Diencephalon (tissue), 1 donor: ENCODE measurements at places on chromosomes 13 and 19. TPM values are rescaled to one million over a fixed set of nuclear protein-coding genes. Genes with fewer than 3 reads are reported as not detected.

Gene KLC3
- 1.8 TPM for total RNA-seq

Gene PCDH20
- 24.0 TPM for total RNA-seq

Gene ZNF808
- 36.2 TPM for total RNA-seq

Gene ZNF844
- total RNA-seq, result 12.9 TPM

Gene ERICH6B
- total RNA-seq, result not detected

Gene RPS15
- total RNA-seq, result 300 TPM

Gene ZNF222
- total RNA-seq, result 17.3 TPM

Gene PINLYP
- total RNA-seq, result 8.1 TPM

Gene NFILZ
- not detected for total RNA-seq

Gene CLDN10
- 17.1 TPM for total RNA-seq

Gene CLEC4M
- total RNA-seq, result not detected

Gene DOCK6
- 3.7 TPM for total RNA-seq

Gene TRAPPC2B
- 20.5 TPM for total RNA-seq

Gene GFY
- not detected for total RNA-seq

Gene MAST1
- total RNA-seq, result 71.0 TPM

Gene ZNF414
- 3.7 TPM for total RNA-seq

Gene CYP4F22
- total RNA-seq, result not detected

Gene ZNF562
- 71.0 TPM for total RNA-seq
